Activated gamma-delta T cell treated with Interleukin-2 at 50 U/mL for 16 hours (primary cell): ENCODE measurements at places on chromosomes 1 and 21.

GRCh38 chr1:33298623-33299277, 22.1 kb downstream of the A3GALT2 start:
- peak; percentile 52 for DNase-seq

GRCh38 chr1:209688746-209689234, 13.6 kb downstream of the G0S2 start:
- DNase-seq = no peak

DNA sequence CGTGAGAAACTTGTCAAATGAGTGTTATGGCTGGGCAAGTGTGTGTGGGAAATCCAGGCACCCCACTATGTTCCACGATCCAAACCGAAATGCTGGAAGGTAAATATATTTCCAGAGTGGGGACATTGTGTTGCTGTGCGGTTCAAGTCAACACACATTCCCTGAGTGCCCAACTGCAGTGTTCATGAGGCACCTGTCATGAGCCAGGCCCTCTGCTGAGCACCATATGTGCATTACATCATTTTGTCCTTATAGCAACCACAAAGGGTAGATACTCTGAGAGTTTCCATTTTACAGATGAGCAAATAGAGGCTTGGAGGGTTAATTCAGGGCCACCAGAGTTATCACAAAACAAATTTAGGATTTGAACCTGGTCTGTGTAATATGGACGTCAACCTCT, 59.9 kb upstream of the SOD1 start:
- no peak for DNase-seq

DNA sequence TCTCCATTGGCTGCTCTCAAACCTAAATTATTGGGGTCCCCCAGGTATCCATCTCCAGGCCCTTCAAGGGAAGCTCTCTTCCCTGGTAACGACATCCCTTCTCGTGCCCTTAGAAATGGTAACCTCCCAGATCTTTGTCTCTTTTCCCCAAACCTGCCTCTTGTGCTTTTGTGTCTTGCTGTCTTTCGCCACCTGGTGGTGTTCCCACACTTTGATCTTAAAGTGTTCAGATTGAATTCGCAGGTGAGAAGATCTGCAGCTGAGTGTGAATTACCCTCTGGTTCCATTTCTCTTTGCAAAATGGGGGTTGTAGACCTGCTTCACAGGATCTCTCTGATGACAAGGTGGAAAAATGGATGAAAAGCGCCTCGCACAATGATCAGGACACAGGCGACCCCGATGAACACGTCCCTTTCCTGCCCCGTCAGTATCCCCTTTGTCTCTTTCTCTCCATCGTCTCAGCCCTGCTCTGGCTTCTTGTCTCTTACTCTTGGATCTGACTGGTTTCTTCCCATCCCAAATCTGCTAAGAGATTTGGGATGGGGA, 53.1 kb downstream of the DOP1B start:
- peak; percentile 31 for DNase-seq

DNA sequence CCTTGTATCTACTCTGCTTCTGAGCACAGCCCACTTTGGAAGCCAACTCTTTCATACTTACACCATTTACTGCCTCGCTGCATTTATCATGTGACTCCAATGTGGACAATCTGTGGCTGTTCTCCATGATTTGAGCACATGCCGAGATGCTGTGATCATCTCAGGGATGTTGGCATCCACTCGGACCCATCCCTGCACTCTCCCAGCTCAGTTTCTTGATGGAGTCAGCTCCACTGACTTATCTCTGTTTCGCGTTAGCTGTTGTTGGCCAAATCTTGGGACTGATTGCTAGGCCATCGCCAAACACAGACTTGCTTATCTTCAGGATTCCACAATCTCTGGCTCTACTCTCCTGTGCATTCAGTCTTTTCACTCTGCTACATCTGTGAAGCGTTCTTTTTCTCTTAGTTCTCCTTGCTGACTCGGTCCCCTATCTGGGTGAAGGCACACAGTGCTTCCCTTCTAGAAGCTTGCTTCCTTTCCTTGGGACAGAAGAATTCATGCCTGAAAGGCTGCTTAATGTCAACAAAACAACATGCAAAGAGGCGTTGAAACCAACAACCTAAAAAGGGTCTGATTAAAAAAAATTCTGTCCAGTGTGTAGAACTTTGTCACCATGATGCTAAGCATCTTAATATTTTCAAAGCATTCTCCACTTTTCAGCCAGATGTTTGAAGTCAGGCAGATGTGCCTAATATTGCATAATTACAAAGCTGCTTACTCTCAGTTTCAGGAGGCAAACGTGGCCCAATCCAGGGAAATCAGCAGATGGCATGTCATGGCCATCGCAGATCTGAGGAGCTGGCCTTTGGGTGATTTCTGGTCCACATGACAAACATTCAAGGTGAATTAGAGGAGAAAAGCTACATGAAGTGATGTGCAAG, 120.7 kb downstream of the NGF start:
- no peak for DNase-seq

GRCh38 chr1:6487804-6488484, 3.5 kb downstream of the PLEKHG5 start:
- no peak for DNase-seq

- DNase-seq = no peak
These were observed 104.6 kb downstream of the ADSS2 start for GRCh38 chr1:244346972-244347618.

GRCh38 chr1:53689223-53689622, 49.7 kb downstream of the GLIS1 start:
- DNase-seq = no peak

GRCh38 chr21:41393876-41394465, 32.1 kb upstream of the MX1 start:
- no peak for DNase-seq

DNA sequence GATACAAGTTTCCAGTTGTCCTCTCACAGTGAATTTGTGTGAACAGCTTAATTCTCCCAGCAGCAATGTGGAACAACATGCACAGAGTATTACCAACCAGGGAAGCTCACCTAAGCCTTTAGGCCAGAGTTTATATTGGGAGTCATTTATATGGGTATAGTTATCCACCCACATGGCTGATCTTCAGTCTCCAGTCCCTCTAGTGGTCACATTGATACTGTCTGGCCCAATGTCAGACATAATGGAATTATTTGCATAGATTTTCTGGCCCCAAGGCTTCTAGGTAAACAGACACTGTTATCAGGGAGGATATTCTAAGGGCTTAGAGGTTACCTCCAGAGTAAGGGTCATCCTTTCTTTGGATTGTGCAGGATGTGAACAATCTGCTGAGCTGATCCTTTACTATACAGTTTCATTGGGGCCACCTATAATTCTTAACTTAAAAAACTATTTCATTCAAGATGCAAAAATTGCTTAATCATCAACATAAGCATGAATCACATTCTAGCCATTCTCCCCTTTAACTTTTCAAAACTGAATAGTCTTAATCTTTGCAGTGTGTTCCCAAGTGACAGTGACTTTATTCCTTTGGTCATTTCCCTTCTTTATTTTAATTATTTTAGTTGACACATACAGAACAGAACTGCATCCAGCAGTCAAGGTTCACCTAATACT, 210.9 kb downstream of the LTN1 start:
- DNase-seq = no peak

DNA sequence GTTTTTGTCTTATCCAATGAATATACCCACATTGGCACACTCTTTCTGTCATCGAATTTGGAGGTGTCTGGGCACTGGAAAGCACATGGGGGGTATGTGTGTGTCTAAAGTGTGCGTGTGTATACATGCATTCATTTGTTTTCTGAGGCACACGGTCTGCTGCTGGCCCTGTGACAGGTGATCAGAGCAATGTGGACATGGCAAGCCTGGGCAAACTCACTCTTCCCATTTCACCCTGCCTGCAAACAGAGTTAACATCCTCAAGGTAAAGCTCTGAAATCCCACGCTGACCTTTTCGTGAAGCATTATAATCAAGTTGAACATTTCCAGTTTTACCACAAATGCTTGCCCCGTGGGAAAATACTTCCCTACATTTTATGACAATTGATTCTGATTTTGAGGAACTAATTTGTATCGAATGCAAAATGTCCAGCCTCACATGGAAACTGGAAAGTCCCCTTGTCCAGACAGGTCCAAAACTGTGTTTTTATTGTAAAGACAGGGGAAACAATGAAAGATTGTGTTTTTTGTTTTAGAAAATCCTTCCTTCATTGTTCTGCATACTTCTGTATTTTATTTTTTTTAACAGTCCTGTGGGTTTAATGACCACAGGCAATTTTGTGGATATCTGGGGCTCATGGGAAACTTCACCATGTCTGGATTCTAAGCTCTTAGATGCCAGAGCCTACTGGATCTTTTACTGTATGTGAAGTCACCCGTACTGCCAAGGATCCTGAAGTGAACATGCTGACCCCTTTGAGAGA, 160.9 kb downstream of the PBX1 start:
- no peak for DNase-seq

GRCh38 chr1:82153752-82154151, 353.0 kb downstream of the ADGRL2 start:
- no peak for DNase-seq

GRCh38 chr1:41400225-41400624, 39.0 kb downstream of the FOXO6 start:
- DNase-seq = no peak

DNA sequence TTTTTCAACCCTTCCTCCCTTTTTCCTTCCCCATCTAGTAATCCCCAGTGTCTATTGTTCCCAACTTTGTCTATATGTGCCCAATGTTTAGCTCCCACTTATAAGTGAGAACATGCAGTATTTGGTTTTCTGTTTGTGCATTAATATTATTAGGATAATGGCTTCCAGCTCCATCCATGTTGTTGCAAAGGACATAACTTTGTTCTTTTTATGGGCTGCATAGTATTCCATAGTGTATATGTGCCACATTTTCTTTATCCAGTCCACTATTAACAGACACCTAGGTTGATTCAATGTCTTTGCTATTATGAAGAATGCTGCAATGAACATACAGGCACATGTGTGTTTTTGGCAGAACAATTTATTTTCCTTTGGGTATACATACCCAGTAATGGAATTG, 121.0 kb upstream of the C1orf105 start:
- no peak for DNase-seq

DNA sequence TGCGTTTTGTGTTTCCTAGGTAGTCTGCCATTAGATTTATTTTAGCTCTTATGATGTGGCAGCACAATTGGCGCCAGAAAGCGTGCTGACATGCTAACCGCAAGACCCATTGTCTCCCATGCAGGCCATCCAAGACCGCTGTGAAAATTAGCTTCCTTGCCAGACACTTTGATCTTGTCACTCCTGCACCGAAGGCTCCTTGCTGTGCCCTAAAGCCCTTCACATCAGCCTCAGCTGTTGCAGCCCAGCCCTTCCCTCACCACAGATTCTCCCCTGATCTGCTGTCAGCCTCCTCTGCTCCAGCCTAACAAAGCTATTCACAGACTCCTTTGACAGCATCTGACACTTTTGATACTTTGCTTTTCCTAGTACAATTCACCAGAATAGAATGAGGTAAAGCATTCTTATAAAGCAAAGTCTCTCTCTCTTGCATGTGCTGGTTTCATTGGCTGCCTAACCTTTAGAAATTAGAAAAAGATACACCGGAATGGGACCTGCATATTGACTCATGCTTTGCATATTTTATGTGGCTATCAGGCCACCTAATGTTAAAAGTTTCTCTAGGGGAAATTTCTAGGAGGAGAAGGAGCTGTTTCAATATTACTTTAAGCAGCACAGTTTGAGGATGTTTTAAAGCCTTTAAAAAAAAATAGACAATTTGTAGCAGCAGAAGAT, 280.3 kb upstream of the FMN2 start:
- DNase-seq = peak; percentile 15

DNA sequence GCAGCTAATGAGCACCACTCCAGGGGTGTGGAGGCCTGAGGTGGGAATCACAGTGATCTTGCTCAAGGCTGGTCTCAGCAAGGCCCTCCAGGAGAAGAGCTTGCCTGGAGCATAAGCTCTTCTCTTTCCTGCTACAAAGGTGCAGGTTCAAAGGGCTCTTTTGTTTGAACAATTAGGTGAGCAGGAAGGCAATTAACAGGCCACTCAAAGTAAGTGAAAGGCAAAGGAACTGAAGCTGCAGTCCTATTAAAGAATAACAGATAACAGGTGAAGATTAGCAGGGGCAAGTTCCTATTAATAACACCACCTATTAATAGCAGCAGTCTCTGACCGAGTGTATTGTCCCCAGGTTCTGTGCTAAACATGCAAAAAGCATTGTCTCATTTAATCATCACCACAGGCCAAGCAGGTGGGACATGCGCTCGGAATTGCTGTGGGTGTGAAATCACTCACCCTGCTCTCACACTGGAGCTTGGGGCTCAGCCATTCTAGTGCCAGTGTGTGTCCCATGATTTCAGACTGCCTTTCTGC, 113.8 kb downstream of the RHOU start:
- DNase-seq = no peak

DNA sequence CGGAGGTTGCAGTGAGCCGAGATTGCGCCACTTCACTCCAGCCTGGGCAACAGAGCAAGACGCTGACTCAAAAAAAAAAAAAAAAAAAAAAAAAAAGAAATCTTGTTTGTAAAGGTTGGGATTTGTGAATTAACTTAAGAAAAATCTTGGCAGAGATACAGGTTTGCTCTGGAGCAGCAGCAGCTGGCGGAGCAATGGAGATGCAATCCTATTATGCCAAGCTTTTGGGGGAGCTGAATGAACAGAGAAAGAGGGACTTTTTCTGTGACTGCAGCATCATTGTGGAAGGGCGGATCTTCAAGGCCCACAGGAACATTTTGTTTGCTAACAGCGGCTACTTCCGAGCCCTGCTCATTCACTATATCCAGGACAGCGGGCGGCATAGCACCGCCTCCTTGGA, 5.6 kb downstream of the ZBTB8B start:
- no peak for DNase-seq

DNA sequence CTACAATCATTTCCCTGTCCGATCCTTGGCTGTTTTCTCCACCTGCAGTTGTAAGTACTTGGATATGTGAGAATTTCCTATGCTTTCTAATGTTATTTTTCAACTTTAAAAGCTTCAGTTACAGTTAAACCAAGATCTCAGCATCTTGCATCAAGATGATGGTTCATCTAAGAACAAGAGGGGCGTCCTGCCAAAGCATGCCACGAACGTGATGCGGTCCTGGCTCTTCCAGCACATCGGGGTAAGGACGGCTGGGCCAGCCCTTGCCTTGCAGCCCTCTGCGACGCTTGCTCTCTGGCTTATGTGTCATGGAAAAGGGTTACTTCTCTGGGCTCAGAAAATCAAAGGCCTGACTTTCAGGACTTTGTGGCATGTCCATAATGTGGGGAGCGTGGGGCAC, 46.8 kb downstream of the PKNOX1 start:
- no peak for DNase-seq

GRCh38 chr1:109091078-109091838, 694 bp downstream of the TMEM167B start:
- no peak for DNase-seq

- no peak for DNase-seq
These were observed 165.4 kb downstream of the ADSS2 start for GRCh38 chr1:244286341-244286740.

DNA sequence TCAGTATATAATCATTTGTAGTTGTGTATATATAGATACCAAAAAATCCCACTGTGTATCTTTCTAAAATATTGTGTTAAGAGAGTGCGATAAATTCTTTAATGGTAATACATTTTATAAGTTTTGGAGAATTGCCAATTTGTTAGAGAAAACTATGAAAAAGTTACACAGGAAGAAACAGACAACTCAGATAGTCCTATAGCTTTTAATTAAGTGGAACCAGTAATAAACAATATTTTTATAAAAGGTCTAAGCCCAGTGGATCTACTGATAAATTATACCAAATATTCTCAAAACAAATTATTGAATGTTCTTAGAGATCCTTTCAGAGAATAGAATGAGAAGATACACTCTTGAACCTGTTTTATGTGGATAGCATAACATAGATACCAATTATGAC, 50.6 kb downstream of the OBSCN start:
- no peak for DNase-seq

GRCh38 chr21:41250519-41250918, 66.1 kb upstream of the FAM3B start:
- no peak for DNase-seq
